ENCODE measurements at places on chromosomes 7 and 10. TPM values are rescaled to one million over a fixed set of nuclear protein-coding genes. Genes with fewer than 3 reads are reported as not detected.

The FAM25A gene
- not detected for polyA plus RNA-seq

The CACNB2 gene
- polyA plus RNA-seq, result 0.30 TPM

The ZNF394 gene
- 68.2 TPM for polyA plus RNA-seq

The NKX6-2 gene
- polyA plus RNA-seq, result 0.80 TPM

The SAMD9L gene
- polyA plus RNA-seq, result 28.2 TPM

The CFAP69 gene
- not detected for polyA plus RNA-seq

The GPC2 gene
- 0.87 TPM for polyA plus RNA-seq

The RBM33 gene
- polyA plus RNA-seq, result 78.8 TPM

The LIPK gene
- not detected for polyA plus RNA-seq

The SHH gene
- polyA plus RNA-seq, result not detected

The RTKN2 gene
- polyA plus RNA-seq, result 1.7 TPM

The TCF7L2 gene
- 1.7 TPM for polyA plus RNA-seq

The IL2RA gene
- 3.0 TPM for polyA plus RNA-seq

The CC2D2B gene
- polyA plus RNA-seq, result not detected

The CALML5 gene
- not detected for polyA plus RNA-seq

The HTR5A gene
- polyA plus RNA-seq, result not detected

The CPXM2 gene
- polyA plus RNA-seq, result not detected

The TMEM229A gene
- polyA plus RNA-seq, result not detected

The MMP21 gene
- not detected for polyA plus RNA-seq

The GPNMB gene
- polyA plus RNA-seq, result not detected

The TLL2 gene
- not detected for polyA plus RNA-seq

Measured in naive thymus-derived CD4-positive, alpha-beta T cell (primary cell).